Hematopoietic multipotent progenitor cell treated with erythropoietin and hydrocortisone succinate and interleukin-3 and kit ligand, for 15 days (in vitro differentiated cells): ENCODE measurements at places on chromosomes 7 and 10.

- no peak for DNase-seq
Measured at GRCh38 chr10:83165265-83165664, 974.0 kb upstream of the GHITM start.

DNA sequence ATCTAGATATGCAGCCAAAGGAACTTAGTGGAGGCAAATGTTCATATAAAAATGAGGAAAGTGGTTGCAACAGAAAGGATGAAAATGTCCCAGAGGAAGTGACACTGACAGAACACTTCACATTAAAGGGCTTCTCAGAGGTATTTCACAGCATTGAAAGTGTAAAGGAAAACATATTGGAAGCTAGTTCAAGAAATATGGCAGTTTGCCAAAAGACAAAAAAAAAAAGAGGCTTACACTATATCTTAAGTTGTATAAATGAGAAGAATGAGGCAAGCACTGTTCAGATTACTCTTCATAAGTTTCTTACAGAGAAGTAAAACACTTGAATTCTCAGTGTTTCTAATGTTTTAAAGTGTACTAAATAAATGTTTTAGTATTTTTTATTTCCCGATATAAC is 20.1 kb downstream of the RUNDC3B start:
- DNase-seq = no peak

DNA sequence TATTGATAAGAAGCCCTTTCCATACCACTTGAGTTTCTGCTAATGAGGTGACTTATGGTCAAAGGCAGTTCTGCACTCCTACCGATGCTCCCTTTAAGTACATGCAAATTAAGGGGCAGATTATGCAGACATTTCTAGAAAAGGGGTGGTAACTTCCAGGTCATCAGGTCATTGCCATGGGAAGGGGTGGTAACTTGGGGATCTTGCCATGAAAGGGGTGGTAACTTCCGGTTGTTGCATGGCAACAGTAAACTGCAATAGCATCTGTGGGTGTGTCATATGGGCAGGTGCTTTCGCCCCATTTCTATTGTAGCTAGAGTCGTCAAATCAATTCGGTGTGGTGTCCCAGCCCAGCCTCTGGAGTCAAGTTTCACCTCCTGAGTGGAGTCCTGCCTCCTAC is 150.9 kb downstream of the UBE2H start:
- no peak for DNase-seq

- no peak for DNase-seq
Measured at GRCh38 chr7:28102797-28103196, 77.8 kb downstream of the JAZF1 start.

GRCh38 chr10:100723770-100724530 is 21.4 kb upstream of the PAX2 start:
- no peak for DNase-seq

- no peak for DNase-seq
Measured at GRCh38 chr7:36604806-36605205, 119.5 kb downstream of the AOAH start.

- DNase-seq = no peak
Measured at GRCh38 chr7:40194745-40195144, 59.9 kb downstream of the SUGCT start.

- no peak for DNase-seq
Measured at GRCh38 chr10:75395066-75395931, 6.3 kb downstream of the ZNF503 start.

DNA sequence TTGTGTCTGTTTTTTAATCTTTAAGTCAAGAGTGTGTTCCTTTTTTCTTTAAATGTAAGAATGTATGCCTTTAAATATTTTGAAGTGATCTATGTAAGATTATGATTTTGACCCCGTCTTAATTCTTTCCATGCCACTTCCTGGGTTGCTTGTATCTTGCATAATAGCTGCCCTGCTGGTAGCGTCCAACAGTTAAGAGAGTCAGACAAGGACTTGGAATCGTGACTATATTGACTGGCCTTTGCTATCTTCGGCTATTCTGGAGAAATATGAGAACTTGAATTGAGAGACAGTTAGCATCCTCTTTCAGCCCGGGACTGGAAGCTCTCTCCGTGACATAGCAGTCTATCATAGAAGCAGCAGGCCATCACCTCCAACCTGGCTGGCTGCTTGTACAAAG is 13.0 kb downstream of the NRP1 start:
- no peak for DNase-seq

- no peak for DNase-seq
Measured at GRCh38 chr7:52498366-52498765, 537.1 kb upstream of the POM121L12 start.

GRCh38 chr10:52424341-52424740 is 110.3 kb downstream of the DKK1 start:
- DNase-seq = no peak

- DNase-seq = no peak
Measured at GRCh38 chr10:131311661-131312477, at the start of gene TCERG1L. TCERG1L (minus strand) TSS chr10:131311721; CDS start chr10:131311635, 86 bp downstream.

DNA sequence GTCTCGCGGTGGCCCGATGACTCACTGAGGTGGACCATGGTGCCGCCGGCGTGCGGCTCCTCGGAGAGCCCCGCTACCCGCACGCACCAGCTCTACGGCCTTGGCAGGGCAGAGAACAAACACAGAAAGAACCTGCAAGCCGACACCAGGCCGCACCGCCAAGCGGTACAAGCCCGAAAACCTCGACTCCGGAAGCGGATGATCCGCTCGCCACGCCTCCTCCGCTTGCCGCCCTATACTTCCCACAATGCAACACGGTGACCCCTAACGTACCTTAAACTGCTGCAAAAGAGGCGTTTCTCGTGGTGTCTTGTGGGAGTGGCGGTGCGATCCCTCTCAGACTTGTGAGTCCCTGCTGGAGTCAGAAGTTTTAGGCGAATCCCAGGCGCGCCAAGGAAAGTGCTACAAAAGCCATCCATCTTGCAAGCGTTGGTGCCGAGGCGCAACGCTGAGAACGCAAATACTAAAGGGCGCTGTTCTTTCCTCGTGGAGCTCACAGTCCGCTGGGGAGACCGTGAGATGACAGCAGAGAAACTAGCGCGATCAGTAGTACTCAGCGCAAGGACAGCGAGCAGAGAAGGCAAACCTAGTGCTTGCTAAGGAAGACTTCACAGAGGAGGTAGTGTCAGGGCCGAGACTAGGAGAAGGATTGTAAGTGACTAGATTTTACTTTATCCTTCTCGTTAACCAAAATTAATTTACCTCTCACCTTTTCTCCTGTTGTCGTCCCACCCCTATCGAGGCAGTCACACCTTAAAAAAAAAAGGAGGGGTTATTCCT is at the start of gene MRPS16:
TSS of gene MRPS16 (minus strand) at position 200 of the 780 bp plus-strand sequence. CDS start at position 38, 162 bp downstream.
- DNase-seq = peak; percentile 96

- no peak for DNase-seq
Measured at GRCh38 chr10:103896225-103896624, 21.8 kb downstream of the STN1 start.

DNA sequence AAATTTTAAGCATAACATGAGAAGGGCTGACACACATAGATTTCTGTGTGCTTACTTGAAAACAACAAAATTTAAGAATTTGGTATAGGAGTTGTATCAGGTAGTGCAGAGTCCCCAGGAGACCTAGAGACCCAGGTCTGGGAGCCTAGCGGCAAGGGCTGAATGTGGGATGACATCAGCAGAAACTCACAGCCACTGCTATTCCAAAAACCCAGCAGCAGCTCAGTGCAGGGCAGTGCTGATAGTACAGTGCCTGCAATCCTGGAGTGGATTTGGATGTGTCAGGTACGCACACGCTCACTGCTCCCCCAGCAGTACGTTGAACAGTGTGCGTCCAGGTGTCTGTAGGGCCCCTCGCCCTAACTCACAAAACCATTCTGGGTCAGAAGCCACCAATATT is 87.1 kb downstream of the EGFR start:
- no peak for DNase-seq

DNA sequence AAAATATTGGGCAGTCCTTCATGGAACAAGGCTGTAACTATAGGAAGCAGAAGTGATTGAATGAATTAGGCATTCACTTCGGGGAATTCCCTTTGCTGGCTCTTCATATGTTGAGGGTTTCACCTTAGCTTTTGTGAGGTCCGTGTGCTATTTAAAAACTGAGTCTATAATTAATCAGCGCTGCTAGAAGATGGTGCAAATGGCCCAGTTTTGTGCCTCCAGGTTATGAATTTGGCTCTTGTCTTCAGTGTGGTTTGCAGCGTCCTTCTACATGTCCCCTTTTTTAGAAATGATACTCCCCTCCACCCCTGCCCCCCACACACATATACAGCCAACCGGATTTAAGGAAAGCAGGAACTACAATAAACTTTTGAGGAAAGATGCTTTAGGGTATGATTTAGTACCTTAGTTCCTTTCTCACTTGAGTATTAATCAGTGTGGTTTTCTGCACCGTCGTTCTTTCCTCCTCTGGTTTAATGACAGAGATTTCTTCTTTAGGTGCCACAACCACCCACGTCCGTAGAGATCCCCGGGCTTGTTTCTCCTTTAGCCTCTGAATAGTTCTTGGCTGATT is 110.6 kb upstream of the SAMD8 start:
- DNase-seq = no peak

DNA sequence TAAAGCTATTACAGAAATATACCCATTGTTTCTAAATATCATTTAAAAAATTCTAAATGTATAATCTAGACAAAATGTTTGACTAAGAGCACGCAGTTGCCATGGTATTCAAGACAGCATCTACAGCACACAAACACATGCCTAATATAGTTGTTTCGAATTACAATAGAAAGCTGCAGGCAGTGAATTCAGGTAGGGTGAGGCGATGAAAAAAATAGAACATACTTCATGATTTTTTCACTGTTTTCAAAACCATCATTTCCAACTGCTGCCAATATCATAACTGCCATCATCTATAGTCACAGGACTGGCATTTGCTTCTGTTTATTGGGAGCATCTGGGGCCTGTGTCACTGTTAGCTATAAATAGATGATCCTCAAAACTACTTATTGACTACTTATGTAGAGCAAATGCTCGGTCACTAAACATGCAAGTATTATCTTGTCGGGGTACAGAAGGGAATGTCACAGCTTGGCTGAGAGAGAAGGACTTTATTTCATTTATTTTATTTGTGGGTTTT is 34.4 kb upstream of the OTUD1 start:
- DNase-seq = no peak

GRCh38 chr7:129713544-129713943 is 102.0 kb downstream of the NRF1 start:
- no peak for DNase-seq

DNA sequence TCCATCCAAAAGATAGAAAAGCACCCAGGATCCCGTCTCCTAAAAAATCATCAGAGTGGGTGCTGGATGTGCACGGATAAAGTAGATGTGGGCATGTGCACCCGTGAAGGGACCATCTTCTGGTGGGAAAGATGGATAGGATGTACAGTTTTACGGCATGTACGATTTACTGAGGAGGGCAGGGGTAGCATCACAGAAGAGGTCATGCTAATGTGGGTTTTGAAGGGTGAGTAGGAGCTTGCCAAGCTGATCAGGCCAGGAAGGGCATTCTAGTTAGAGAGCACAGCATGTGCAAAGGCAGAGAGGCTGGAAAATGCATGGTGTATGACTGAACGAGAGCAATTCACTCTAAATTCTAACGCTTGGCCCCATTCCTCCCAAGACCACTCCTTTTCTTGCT is 7.8 kb upstream of the CRHR2 start:
- no peak for DNase-seq

GRCh38 chr7:128351296-128352152 is 7.8 kb upstream of the RBM28 start:
- no peak for DNase-seq

DNA sequence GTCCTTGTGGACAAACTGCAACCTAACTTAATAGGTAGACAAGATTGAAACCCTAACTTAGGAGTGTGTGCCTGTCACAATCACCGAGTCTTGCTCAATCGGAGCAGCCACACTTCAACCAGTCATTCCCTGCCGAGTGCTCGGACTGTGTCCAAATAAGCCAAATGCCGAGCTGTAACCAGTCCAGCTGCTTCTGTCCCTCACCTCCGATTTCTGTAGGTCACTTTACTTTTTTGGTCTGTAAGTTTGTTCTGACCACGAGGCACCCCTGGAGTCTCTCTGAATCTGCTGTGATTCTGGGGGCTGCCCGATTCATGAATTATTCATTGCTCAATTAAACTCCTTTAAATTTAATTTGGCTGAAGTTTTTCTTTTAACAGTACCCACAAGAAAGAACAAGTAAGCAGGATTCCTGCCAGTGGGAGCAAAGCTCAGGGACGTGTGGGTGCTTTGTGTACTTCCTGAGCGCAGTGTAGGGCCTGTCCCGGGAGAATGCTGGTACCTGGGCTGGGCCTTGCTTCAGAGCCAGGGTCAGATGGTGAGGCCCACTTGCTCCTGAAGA is 140.1 kb downstream of the ACTR3B start:
- DNase-seq = no peak

GRCh38 chr7:9836671-9837070 is 1137.0 kb upstream of the PHF14 start:
- DNase-seq = no peak

- no peak for DNase-seq
Measured at GRCh38 chr7:118311121-118311836, 86.8 kb downstream of the ANKRD7 start.

- DNase-seq = no peak
Measured at GRCh38 chr7:98640375-98640774, 23.3 kb downstream of the NPTX2 start.

- no peak for DNase-seq
Measured at GRCh38 chr10:121596689-121597503, 1.3 kb downstream of the FGFR2 start.

DNA sequence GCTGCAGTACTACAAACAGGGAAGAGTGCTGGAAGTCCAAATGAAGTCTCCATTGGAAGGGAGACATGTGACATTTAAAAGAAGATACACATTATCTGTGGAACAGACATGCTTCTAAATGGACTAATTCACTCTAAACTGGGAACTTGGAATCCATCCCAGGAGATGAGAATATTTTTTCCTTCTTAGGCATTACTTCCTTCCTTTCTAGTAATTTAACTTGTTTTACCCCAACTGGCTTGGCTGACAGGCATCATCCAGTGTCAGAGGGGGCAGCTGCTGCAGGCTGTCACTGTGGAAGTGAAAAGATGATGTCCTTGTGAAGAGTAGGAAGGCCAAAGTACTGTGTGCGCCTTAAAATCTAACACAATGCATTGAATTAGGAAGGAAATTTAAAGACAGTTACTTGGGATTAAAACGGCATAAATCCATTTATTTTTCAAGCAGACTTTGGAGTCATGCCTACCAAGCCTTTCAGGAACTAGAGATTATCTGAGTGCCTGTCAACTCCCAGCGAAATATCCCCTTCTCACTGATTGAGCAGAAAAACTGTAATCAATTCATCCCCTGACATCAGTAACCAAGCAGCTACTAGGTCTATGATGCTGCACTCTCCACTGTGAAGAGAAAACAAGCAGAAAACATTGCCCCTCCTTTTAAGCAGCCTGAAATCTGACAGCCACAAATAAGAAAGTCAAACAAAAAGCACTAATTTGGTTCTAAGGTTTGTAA is 161.2 kb downstream of the DGKI start:
- DNase-seq = no peak

- DNase-seq = no peak
Measured at GRCh38 chr10:124701881-124702656, 42.1 kb downstream of the FAM53B start.

GRCh38 chr10:126868371-126868770 is 36.9 kb upstream of the DOCK1 start:
- no peak for DNase-seq
